ENCODE measurements at places on chromosomes 5 and 9. TPM values are rescaled to one million over a fixed set of nuclear protein-coding genes. Genes with fewer than 3 reads are reported as not detected.
A peak's percentile ranks its signal among the peaks of the same experiment; 100 is the strongest.

The PFN3 gene
- not detected for total RNA-seq

The CKMT2 gene
- 1,081 TPM for total RNA-seq

- H3K4me3 ChIP-seq = no peak overlapping the region
- no peaks in the 10 kb centered on the region for H3K27me3 ChIP-seq
- no peak for DNase-seq
- H3K27ac ChIP-seq = no peak overlapping the region
- H3K36me3 ChIP-seq = no peaks in the 10 kb centered on the region
Measured at GRCh38 chr5:100186181-100186580, 349.0 kb upstream of the FAM174A start.

DNA sequence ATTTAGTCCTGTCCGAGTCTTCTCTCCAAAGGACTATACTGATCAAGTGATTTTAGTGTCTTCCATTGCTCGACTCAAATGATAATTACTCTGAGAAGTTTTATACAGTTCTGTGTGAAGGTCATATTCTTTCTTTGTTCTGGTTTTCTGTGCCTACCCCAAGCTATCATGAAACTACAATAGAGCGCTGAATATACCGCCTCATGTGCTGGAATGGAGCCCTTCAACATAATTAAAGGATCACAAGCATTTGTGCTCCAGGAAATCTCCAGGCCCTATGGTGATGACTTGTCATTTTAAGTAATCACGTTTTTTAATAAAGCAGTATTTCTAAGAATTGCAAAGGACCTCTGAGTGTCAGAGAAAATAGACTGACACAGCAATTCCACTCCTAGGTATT, 10.9 kb upstream of the SLC31A2 start:
- no peaks in the 10 kb centered on the region for H3K36me3 ChIP-seq
- H3K4me3 ChIP-seq = no peak overlapping the region
- no peaks in the 10 kb centered on the region for H3K27me3 ChIP-seq
- DNase-seq = no peak
- H3K27ac ChIP-seq = no peak overlapping the region

DNA sequence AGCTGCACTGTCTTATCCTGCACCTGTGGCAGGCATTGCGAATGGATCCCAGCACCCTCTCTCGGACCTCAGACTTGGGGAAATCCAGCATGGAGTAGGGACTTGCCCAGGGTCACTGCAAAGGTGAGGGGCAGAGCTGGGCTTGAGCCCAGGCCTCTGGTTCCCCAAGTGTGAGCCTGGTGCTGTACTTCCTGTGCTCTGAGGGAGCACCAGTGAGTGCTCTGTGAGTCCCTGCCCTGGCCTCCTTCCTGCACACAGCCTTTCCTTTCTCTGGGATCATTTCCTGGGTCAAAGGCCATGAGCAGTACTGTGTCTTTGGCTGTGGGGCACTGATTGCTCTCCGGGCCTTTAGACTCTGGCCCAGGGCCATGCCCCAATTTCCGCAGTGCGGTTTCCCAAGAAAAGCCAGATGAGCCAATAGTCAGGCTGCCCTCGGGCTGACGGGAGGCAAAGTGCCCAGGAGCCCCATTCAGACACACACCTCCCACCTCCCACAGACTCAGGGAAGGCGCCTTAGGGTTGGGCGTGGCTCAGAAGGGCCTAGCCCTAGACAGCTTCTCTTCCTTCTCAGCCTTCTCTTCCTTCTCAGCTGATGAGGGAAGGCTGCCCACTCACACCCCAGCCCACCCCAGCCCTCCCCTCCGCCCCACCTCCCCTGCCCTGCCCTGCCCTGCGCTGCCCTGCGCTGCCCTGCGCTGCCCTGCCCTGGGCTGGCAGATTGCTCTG, 23.3 kb upstream of the TRIM14 start:
- no peaks in the 10 kb centered on the region for H3K36me3 ChIP-seq
- H3K27ac ChIP-seq = no peak overlapping the region
- H3K4me3 ChIP-seq = no peak overlapping the region
- no peaks in the 10 kb centered on the region for H3K27me3 ChIP-seq

GRCh38 chr5:150488519-150489359, 19.2 kb upstream of the NDST1 start:
- H3K36me3 ChIP-seq = no peaks in the 10 kb centered on the region
- H3K27ac ChIP-seq = peak overlapping the region; percentile 93
- peaks cover 57% of the 10 kb centered on the region for H3K4me1 ChIP-seq
- DNase-seq = peak; percentile 56
- peak overlapping the region; percentile 100 for H3K4me3 ChIP-seq

Measured in gastrocnemius medialis (tissue), 4 donors.